ENCODE measurements at places on chromosomes 11 and 22. TPM values are rescaled to one million over a fixed set of nuclear protein-coding genes. Genes with fewer than 3 reads are reported as not detected.

The CDK2AP2 gene
- total RNA-seq, result 47.0 TPM

The MIAT gene
- 0.17 TPM for total RNA-seq

The MRGPRX3 gene
- total RNA-seq, result not detected

The TBCEL gene
- 14.1 TPM for total RNA-seq

The FBXO3 gene
- total RNA-seq, result 15.3 TPM

The MS4A15 gene
- total RNA-seq, result not detected

The CDC42EP1 gene
- total RNA-seq, result 118 TPM

The STK33 gene
- total RNA-seq, result 0.43 TPM

The HSD17B12 gene
- total RNA-seq, result 80.4 TPM

The OPCML gene
- under 0.01 TPM for total RNA-seq

The PNPLA3 gene
- total RNA-seq, result 3.4 TPM

The CARD10 gene
- total RNA-seq, result 9.1 TPM

The XKR3 gene
- not detected for total RNA-seq

The TRAPPC4 gene
- total RNA-seq, result 48.9 TPM

The PDGFB gene
- total RNA-seq, result 5.3 TPM

The SUSD2 gene
- 19.1 TPM for total RNA-seq

The KCTD17 gene
- total RNA-seq, result 33.7 TPM

The HORMAD2 gene
- not detected for total RNA-seq

The MEI1 gene
- total RNA-seq, result 6.7 TPM

The DNAJB7 gene
- total RNA-seq, result not detected

The KRTAP5-8 gene
- not detected for total RNA-seq

The MDK gene
- total RNA-seq, result 127 TPM

The MYEOV gene
- not detected for total RNA-seq

The OR8K1 gene
- total RNA-seq, result not detected

The HDHD5 gene
- 56.7 TPM for total RNA-seq

All from pericardium fibroblast (primary cell).